Stimulated activated CD4-positive, alpha-beta T cell treated with anti-CD3 and anti-CD28 coated beads, Interleukin-1b, Interleukin-23, amount 100 ng/mL, for 48 hours (primary cell): ENCODE measurements at places on chromosomes 16 and 17.

DNA sequence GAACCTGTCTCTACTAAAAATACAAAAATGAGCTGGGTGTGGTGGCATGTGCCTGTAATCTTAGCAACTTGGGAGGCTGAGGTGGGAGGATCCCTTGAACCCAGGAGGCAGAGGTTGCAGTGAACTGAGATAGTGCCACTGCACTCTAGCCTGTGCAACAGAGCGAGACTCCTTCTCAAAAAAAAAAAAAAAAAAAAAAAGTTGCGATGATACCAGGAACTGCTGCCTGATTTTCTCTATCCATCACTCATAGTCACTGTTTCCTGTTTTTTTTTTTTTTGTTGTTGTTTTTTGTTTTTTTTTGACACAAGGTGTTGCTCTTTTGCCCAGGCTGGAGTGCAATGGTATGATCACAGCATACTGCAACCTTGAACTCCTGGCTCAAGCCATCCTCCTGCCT, 59.2 kb downstream of the ABCC1 start:
- no peak for DNase-seq

DNA sequence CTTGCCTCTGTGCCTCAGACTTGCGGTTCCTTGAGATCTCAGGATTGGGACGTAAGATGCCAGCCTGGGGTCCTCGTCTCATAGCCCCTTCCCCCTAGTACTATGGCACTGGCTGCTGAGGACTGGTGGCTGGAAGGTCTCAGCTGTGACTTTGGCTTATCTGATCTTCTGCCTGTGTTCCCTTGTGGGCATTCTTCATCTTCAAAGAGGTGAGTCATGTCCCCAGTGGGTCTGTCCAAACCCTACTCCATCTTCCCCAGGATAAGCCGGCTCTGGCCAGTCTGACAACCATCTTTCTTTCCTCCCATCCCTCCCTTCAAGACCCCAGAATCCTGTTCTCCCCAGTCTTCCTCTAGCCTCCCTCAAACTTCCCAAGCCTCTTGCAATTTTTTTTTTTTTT, 3.6 kb downstream of the CD19 start:
- DNase-seq: no peak

- no peak for DNase-seq
Observed at GRCh38 chr16:79618041-79618691, 17.6 kb upstream of the MAF start.

DNA sequence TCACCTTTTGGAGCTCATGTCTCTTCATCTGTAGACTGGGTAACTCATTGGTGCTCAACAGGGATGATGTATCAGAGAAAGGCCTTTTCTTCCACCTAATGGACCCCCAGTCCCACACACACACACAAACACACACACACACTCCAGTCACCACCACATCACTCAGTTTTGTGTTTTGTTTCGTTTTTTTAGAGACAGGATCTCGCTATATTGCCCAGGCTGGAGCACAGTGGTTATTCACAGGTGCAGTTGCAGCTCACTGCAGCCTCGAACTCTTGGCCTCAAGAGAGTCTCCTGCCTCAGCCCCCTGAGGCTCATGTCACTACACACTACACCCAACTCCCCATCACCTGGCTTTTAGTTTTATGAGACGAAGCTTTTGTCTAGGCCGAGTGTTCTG, 55.6 kb downstream of the SF3B3 start:
- no peak for DNase-seq

DNA sequence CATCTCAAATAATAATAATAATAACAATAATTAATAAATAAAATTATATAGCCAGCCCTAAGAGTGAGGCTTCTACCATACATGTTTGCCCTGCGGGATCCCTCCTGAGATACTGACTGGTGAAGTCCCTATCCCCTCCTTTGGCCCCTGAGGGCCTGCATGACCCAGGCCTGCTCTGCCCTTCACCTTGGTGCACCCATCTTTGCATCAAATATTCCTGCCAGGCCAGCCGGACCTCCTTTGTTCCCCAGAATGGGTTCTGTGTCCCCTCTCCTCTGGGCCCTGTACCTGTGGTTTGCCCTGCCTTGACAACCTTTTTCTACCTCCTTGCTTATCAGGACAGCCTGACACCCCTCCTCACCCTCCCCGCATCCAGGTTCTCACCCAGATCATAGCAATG, 2.0 kb upstream of the RNF112 start:
- no peak for DNase-seq

DNA sequence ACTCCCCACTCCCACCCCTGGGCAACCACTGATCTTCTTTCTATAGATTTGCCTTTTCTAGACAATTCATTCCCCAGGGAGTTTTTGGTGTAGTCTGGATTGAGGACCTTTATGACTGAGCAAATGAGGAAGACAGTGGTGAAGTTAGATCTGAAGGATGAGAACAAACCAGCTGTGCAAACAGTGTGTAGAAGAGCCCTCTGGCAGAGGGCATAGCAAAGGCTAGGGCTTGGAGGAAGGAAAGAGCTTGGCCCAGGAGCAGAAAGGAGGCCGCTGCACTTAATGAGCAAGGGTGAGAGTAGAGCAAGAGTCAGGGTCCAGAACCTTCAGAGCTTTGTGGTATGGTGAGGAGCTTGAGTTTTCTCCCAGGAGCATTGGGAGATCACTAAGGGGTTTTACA, 352.7 kb downstream of the CA10 start:
- no peak for DNase-seq

GRCh38 chr16:74219706-74220105, 76.9 kb upstream of the PSMD7 start:
- DNase-seq: no peak

DNA sequence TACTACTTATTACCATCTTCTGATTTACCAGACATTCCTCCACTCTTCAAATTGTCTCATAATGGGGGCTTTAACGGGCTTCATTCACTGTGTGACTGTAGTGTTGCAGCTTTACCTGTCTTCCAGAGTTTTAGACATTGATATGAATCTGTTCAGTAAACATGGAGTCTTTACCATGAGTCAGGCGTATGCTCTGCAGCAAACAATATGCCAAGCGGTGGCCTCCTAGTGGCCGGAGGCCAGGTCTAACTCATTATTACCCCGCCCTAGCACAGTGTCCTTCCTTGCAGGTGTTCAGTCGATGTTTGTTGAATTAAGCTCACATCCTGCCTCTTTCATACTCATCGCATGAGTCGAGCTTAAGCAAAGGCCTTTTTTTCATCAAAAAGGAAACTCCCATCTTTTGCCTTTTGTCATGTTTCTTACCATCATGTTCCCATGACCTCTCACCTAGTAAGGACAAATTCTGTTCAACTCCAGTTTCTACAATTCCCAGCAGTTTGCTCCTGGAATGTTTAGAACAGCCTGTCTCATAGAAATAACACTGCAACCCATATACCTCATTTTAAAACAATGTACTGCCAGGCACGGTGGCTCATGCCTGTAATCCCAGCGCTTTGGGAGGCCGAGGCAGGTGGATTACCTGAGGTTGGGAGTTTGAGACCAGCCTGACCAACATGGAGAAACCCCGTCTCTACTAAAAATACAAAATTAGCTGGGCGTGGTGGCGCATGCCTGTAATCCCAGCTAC, 39.4 kb downstream of the TUBD1 start:
- peak; percentile 75 for DNase-seq
